ENCODE measurements at places on chromosomes 11 and 22.

- DNase-seq: no peak
Measured at GRCh38 chr11:57584341-57584740, 13.1 kb upstream of the SERPING1 start.

GRCh38 chr22:36160499-36160942 lies at the start of gene APOL3:
APOL3 (minus strand) TSS chr22:36160755; CDS start chr22:36149055, 11,700 bp downstream.
- peak; percentile 49 for DNase-seq

GRCh38 chr22:49936018-49936972 lies 17.9 kb downstream of the CRELD2 start:
- DNase-seq: peak; percentile 79

DNA sequence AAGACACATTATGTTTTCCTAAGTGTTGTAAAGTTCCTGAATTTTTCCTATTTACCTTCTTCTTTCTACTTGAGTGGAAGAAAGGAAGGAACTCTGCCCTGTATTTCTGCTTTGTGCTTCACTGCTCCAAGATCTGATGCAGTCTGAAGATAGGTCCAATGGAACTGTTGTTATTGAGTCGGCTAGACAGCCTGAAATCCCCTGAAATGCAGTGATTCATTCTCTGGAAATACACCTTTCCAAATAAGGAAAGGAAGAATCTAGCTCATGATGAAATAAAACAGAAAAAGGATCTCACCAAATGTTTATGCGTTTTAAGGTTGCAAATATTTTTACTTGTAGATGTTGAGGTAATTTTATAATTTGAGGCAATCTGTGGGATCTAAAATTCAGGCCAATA lies 322.8 kb downstream of the GUCY1A2 start:
- peak; percentile 79 for DNase-seq
